Astrocyte (in vitro differentiated cells and primary cell): ENCODE measurements at places on chromosomes 5 and 9. TPM values are rescaled to one million over a fixed set of nuclear protein-coding genes. Genes with fewer than 3 reads are reported as not detected.

DNA sequence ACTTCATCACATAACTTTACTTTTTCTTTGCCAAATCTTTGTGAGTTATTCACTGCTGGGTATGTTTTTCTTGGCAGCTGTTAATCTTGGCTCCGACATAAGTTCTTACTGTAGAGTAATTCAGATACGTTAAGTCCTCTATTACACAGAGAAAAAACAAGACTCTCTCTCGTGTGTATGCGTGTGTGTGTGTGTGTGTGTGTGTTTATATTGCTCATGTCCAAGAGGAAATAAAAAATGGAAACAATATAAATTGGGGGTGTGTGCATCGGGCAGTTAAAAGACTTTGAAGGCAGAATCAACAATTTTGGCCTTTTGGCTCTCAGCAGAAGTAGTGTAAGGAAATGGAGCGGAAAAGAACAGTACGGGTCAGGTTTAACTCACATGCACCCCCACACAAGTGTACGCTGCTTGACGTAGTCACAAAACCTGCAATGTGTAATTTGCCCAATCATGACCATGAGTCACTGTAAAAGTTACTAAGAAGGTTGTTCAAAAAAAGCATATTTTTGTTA is 67.2 kb upstream of the IFNE start:
- peak; percentile 99 for DNase-seq

DNA sequence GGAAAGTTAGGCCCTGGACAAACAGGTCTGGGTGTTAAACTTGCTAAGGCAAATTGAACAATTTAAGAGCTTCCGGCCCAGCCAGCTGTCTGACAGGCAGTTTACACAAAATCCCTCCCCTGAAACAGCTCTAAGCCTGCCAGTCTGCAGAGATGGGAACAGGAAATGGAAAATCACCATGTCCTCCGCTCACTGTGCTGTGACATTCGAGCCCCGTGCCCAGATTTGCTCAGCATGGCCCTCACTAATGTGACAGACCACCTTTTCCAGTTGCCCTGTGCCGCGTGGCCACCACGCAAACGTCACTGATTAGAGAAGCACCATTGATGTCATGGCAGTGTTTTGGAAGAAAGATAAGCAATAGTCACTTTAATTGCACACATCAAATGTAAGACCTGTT is 41.0 kb downstream of the CCNJL start:
- DNase-seq, result no peak

Gene CLIC3
- 0.39 and 0.48 TPM in 2 replicates for total RNA-seq

DNA sequence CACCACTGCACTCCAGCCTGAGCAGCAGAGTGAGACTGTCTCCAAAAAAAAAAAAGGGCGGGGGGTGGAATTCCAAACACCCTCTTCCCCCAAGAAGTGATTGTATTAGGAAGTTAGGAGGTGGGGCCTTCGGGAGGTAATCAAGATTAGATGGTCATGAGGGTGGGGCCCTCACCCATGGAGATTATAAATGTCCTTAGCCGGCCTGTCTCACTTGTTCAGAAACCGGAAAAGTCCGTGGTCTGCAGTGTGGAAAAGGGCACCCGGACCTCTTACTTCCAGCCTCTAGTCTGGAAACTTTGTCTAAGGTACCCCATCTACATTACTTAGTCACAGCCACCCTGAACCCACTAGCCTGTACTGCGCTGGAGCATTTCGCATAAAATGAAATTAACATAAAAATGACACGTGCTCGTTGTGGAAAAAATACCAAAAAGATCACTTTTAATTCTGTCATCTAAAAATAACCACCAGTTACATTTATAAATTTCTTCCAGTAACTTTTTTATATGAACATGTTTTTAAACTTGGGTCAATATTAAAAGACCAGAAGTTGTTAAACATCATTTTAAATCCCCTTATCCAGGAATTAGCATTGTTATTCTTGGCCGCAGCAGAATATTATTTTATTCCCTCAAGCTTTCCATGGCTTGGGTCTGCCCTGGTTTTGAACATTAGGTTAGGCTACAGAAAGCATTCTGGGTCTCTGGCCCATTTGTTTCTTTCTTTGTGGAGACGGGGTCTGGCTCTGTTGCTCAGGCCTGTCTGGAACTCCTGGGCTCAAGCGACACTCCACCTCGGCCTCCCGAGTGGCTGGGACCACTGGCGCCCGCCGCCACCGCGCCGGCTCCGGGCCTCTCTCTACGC is 1.2 kb upstream of the CKS2 start:
- DNase-seq, result no peak
